ENCODE measurements at places on chromosomes 2 and 18.

DNA sequence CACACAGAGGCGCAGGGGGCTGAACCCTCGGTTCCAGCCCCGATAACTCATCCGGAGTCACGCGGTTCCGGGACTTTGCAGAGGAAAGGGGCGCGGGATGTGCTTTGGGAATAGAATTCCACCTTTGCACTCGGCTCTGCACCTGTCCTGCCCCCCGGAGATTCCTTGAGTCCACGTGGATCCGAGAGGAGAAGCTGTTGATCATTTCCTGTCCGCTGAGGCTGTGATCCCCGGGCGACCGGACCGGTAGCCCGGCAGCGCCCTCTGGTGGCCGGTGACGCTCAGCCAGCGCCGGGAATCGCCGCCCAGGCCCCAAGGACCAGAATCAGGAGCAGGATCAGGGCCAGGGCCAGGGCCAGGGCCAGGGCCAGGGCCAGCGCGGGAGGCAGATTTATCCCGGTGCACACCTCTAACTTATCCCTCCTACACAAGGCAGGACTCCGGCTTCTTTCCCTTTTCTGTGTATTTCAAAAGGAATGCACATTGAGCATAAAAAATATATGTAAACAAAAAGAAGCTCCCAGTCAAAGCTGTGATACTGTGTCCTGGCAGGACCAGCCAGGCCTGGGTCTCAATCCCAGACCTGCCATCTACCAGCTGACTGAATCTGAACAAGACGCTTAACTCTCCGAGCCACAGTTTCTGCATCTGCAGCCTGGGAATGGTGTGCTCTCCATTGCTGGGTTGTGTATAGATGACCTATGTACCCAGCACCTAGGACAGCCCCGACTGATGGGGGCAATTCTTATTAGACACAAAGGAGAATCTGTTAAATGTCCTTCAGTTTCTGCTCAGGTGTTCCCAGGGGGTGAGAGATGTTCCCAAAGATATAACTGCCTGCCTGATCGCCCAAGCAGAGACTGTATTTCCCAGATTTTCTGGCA is 8.5 kb upstream of the SPATA3 start:
- no peak for DNase-seq

DNA sequence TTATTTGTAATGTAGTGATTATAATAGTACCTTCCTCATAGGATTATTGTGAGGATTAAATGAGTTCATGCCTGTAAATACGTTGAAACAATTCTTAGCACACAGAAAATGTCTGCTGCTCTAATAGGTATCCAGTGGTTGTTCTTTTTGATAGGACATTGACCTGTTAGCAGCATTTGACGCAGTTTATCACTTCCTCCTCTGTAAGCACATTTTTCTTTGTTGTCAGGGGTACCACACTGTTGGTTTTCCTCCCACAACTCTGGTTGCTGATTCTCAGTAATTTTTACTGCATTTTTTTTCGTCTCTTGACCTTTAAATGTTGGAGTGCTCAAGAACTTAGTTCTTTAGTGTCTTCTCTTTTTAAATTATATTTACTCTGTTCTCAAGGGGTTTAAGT is 15.4 kb downstream of the PPM1B start:
- DNase-seq, result no peak

GRCh38 chr2:233267516-233268245 is 16.2 kb downstream of the ATG16L1 start:
- DNase-seq, result no peak

DNA sequence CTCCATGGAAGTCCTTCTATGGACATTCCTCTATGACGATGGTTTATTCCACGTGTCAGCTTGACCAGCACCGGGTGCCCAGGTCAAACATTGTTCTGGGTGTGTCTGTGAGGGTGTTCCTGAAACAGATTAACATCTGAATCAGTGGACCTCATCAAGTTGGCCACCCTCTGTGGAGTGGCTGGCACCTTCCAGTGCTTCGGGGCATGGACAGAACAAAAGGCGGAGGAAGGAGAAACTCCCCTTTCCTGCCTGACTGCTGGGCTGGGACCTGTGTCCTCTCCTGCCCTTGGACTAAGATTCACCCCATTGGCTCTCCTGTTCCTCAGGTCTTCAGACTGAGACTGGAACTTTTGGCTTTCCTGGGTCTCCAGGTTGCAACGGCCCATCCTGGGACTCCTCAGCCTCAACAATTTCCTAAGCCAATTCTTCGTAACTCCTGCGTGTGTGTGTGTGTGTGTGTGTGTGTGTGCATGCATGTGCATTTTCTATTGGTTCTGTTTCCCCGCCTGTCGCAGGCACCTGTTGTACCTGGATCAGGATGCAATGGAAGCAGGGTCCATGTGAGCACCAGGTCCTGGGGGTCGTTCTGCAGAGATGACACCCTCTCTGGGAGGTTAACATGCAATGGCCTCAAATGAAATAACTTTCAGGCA is 357.2 kb upstream of the SALL3 start:
- DNase-seq, result no peak

- DNase-seq, result no peak
Observed at GRCh38 chr2:187644486-187644885, 90.3 kb upstream of the TFPI start.

- DNase-seq, result no peak
Observed at GRCh38 chr2:169775765-169776164, 22.9 kb upstream of the SSB start.

GRCh38 chr2:3159782-3160545 is 217.7 kb downstream of the EIPR1 start:
- DNase-seq, result no peak

- no peak for DNase-seq
Observed at GRCh38 chr2:233668605-233669260, 3.0 kb upstream of the UGT1A9 start.

- no peak for DNase-seq
Observed at GRCh38 chr2:131055169-131056065, 37.8 kb downstream of the FAM168B start.

DNA sequence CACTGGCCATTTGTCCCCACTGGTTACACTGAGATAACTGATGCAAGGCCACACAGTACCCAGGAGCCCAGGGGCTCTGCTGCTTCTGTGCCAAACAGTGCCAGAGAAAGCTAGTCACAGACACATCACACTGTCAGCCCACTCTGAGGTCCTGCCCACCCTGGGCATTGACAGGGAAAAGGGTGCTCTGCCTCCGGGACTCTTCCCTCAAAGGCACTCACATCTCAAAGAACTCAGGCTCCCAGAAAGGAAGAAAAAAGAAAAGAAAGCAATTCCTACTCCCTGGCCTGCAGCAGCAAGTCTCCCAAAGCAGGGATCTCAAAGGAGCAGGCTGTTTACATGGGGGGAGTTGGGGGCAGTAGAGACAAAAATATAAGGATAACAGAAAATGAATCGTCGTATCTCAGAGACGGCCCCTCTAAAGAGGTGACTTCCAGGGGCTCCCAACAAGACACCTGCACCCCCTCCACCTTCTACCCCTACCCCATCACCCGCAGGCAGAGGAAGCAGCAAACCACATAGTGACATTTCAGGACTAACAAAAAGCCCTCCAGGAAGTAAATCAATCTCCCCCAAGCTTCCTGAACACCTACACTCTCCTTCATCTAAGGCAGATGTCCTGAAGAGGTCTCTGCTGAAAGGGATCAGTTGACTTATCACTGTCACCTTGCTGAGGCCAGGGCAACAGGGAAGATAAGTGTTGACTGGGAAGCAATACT is 247.6 kb downstream of the TNS1 start:
- DNase-seq, result no peak

- no peak for DNase-seq
Observed at GRCh38 chr18:76754351-76754750, 68.0 kb upstream of the ZNF236 start.

- peak; percentile 86 for DNase-seq
Observed at GRCh38 chr18:52312346-52312745, 27.7 kb upstream of the DCC start.

DNA sequence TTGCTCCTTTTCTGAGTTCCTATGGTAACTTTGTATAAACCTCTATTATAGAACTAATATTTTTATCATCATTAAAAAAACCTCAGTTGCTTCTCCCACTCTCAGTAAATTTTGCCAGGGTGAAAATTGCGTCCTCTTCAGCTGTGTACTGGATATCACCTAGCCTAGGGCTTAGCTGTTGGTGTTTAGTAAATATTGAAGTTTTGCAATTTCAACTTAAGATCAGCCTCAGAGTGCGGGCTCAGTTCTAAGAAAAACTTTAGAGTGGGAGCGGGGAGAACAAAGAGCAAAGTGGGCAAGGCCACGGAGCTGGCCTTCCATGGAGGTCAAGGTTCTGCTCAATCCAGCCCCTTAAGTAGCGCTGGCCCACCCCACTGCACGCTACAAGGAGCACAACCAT is 488.3 kb upstream of the SPRED2 start:
- DNase-seq, result no peak

DNA sequence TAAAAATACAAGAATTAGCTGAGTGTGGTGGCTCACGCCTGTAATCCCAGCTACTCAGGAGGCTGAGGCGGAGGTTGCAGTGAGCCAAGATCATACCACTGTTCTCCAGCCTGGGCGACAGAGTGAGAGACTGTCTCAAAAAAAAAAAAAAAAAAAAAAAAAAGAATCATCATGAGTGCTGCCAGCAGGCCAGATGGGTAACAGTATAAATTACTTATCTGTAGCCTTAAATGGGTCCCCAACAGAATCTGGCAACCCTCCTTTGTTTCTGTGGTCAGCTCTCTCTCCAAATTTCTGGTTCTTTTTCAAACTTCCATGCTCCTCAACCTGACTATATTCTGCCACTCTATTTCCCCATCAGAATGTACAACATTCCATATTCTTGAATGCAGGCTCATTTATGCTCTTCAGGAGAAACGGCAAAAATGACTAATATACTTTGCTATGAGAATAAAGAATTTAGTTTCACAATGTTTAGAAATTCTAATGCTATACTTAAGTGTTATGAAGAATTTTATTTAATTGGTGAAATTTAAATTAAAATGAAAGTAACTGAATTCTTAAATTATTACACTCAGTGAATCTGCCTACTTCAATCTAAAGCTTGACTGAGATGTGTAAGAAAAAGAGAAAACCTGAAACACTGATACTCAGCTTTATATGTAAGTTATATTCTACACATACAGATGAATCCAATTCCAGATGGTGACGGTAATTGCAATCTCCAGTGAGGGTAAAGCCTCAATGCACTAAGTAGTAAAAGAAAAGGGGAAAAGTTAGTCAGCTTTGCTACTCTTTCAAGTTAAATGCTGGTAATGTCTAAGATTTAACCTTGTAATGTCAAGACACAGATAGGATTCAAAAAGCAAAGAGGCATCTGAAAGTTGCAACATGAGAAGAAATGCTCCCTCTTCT is 24.8 kb downstream of the LPIN2 start:
- DNase-seq, result no peak

GRCh38 chr18:78726326-78727056 is 253.1 kb upstream of the SALL3 start:
- DNase-seq, result no peak

DNA sequence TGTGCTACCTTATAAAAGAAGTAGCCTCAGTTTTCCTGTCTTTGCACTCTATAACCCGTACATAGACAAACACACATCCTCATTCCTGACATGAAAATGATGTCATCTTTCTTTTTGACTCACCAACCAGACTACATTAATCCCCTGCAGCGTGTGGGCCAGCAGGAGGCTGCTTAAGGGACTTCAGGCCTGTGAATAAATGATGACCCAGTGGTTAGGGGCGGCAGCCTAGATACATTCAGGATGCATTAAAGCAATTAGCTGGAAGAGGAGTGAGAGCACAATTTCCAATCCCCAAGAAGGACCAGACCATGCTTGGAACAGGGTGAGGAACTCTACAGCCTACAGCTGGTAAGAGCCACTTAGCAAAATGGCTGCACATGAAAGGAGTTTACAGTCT is 57.3 kb upstream of the KLF7 start:
- DNase-seq, result no peak

DNA sequence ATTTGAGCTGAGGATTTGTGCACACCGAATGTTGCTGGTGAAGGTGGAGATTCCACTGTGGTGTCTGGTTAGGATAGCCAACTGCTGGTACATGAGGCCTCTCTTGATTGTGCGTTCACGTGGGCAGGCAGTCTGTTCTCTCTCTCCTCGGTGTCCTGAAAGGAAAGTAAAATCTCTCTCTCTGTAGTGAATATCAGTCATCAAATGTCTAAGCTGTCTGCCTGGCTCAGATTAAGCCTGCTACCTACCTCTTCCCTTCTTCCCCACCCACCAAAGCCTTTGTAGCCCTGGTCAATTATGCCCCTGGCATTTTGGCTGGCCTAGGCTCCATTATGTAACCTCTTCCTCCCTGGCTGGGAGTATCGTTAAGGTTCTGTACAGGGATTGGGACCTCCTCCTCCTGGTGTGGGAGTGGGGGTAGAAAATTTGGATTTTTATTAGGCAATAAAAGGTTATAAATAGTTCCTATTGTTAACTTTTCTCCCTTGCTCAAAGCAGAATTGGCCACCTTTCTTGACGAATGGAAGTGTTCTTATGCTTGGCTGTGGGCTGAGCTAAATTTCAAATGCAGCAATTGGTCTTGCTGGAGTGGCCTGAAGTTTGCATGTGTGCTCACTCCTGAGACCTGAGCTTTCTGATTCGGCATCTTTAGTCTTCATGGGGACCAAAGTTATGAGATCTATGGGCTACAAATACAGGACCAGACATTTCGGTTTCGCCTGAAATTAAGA is 148.8 kb downstream of the WDSUB1 start:
- DNase-seq, result no peak

DNA sequence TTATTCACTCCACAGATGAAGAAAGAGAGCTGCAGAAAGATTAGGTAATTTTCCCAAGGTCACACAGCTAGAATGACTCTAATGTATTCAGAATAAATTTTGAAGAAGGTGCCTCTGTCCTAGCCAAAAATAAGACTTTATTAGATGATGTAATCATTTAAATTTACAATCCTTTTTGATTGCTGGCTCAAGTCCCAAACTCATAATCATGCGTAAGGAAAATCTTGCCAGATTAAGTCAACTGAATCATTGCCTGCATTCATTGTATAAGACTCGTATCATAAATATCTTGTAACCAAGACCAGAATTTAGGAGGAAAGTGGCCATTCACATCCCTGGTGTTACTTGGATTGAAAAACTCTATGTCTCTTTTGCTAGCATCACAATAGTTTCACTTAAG is 53.1 kb upstream of the STK39 start:
- peak; percentile 64 for DNase-seq

GRCh38 chr18:22417496-22418188 is at the start of gene CTAGE1:
CTAGE1 (minus strand) TSS chr18:22417915; CDS start chr18:22417811, 104 bp downstream.
- DNase-seq, result no peak

GRCh38 chr18:55430026-55430425 is 158.0 kb downstream of the TCF4 start:
- DNase-seq, result no peak

GRCh38 chr2:30670453-30670852 is 136.8 kb downstream of the CAPN13 start:
- DNase-seq, result no peak

- no peak for DNase-seq
Observed at GRCh38 chr2:23624378-23624777, 239.4 kb downstream of the KLHL29 start.

DNA sequence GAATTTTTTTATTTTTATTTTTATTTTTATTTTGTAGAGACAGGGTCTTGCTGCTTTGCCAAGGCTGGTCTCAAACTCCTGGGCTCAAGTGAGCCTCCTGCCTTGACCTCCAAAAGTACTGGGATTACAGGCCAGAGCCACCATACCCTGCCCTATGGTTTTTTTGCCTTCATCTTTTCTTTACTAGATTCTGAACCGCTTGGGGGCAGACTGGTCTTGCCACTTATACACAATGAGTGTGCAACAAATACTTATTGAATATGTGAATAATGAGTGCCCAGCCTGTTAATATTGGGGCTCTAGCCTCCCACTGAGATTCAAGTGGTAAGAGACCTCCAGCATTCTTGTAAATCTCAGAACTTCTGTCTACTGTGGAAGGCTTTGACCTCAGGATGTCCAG is 3.9 kb downstream of the NCK2 start:
- no peak for DNase-seq

GRCh38 chr18:48571639-48572384 is 33.0 kb downstream of the CTIF start:
- DNase-seq, result no peak
